ENCODE measurements at places on chromosomes 2 and 18.

DNA sequence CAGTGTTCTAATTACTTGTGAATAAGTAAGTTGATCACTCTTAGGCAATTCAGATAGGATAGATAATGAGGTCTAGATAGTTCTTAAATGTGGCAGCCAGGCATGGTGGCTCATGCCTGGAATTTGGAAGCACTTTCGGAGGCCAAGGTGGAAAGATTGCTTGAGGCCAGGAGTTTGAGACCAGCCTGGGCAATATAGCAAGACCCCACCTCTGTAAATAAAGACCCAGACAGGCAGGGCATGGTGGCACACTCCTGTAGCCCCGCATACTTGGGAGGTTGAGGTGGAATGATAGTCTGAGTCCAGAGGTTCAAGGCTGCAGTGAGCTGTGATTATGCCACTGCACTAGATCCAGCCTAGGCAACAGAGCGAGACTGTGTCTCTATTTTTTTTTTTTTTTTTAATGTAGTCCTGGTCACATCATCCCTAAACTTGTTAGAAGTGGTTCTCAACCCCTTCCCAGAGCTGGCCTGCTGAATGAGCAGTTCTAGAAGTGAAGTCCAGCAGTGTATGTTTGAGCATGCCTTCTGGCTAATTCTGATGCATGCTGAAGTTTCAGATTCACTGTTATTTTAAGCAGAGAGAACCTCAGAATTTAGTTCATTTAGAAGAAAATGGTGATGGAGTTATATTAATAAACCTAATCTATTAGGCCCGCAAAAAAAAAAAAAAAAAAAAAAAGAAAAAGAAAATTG lies 306.2 kb downstream of the PRKCE start:
- DNase-seq = no peak

DNA sequence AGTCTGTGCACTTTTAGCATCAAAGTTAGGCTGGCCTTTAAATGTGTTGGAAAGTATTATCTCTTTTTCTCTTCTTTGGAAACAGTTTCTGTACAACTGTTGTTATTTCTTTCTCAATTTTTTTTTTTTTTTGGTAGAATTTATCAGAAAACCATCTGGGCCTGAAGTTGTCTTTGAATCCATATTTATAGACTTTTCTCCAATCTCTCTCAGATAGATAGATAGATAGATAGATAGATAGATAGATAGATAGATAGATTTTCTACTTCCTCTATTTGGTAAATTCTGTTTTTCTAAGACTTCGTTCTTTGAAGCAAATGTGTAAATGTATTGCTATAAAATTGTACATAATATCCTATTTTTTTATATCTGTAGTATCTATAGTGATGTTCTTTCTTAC lies 17.5 kb downstream of the DNAJC10 start:
- DNase-seq = no peak

DNA sequence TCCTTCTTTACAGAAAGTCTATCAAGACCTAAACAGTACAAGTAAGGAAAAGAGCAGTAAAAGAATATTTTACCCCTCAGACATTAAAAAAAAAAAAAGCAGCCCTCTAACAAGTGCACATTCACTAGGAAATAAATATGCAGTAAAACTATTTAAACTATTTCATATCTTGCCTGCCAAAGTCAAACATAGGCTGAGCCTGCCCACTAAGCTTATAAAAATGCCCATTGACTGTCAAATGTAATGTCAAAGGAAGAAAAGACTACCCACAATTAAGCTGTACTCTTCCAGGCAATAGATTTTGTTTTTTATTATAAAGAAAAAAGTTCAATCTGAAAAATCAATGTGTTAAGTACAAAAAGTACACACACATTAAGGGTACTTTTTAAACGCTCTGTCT lies 11.8 kb downstream of the ALS2 start:
- no peak for DNase-seq

GRCh38 chr18:11512096-11513025 lies 97.0 kb upstream of the SLC35G4 start:
- DNase-seq = no peak

GRCh38 chr18:56568986-56569385 lies 69.4 kb downstream of the TXNL1 start:
- DNase-seq = no peak

- no peak for DNase-seq
These were observed 45.4 kb upstream of the GORASP2 start for GRCh38 chr2:170883683-170884082.
